Activated gamma-delta T cell (primary cell): ENCODE measurements at places on chromosomes 6 and 20.

DNA sequence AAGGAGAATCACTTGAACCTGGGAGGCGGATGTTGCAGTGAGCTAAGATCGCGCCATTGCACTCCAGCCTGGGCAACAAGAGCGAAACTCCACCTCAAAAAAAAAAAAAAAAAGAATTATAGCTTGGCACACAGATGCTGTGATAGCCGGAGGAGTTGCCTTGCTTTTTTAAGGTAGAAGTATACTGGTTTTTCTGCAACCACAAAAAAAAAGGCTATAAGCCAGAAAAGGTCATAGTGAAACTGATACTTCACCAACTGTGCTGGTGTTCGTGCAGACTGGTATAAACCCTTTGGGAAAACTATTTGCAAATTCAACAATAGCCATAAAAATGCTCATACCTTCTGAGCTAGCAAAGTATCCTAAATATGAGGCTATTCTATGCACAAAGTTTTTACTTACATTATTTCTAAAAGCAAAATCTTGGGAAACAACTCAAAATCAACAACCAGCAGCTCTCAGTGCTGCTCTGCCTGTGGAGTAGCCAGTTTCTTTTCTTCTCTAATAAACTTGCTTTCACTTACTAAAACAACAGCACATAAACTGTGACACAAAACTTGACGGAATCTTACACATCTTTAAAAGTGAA is 44.0 kb downstream of the B4GALT5 start:
- DNase-seq = no peak

DNA sequence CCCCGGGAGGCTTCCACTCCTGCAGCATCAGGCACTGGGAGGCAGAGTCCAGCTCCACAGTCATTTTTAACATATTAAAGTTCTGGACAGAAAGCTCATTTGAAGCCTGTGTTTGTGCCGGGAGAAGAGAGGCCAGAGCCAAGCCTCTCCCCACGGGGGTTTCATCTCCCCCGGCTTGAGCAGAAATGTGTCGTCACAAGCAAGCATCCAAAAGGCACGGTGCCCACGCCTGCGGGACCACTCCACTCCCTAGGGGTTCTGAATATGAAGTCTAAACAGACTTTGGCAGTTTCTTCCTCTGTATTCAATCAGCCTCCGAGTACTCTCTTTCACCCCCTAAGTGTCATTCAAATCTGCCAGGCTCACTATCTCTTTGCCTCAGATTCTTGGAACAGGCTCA is 75.3 kb downstream of the STK35 start:
- no peak for DNase-seq

DNA sequence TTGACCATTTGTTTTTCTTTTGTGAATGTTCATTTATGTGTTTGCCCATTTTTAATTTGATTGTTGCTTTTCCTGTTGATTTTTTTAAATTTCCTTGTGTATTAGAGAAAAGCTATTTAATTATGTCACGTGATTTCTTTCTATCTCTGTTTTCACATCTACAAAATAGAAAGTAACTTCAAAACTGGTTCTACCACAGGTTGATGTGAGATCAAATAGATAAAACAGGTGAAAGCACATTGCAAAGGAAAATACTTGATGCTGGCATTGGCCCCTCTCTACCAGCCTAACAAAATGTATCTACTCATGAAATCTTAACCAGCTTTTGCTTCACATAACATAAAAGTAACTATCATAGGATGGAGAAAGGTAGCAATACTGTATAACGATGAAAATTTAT is 129.2 kb downstream of the TMEM242 start:
- DNase-seq = no peak

DNA sequence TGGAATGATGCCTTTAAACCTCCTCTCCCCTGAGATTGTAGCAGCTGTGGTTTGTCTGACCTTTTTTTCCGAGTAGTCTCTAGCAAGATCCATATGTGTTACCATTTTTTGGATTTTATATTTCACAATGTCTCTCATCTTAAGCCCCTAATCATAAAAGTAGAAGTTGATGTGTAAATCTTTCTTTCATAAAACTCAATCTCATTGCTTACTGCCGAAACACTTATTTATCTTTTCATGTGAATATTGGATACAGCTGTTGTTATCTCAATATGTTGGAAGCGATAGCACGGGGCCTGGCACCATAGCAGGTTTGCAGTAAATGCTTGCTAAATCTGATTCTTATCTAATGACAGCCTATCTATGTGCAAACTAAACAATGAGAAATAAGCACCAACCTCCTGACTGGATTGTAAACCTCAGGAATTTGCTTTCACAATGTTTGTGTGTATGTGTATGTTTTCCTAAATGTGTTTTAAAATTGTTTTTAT is 14.2 kb downstream of the SMPDL3A start:
- no peak for DNase-seq

GRCh38 chr6:153145591-153145990 is 14.5 kb upstream of the RGS17 start:
- no peak for DNase-seq
